ENCODE measurements at places on chromosomes 12 and 14.

GRCh38 chr14:76098047-76098446 is 53.7 kb upstream of the GPATCH2L start:
- no peak for DNase-seq

DNA sequence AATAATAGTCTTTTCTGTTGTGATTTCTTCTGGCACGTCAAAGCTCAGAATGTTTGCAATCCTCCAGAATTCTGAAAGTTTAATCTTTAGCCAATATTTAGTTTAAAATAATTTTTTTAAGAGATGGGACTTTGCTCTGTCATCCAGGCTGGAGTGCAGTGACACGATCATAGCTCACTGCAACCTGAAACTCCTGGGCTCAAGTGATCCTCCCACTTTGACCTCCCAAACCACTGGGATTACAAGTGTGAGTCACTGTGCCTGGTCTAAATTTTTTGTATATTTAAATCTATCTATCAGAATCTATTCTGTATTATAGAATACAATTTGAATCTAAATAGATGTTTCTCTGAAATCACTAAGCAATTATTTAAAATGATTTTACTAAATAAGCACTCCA is 572.7 kb downstream of the VRK1 start:
- DNase-seq = no peak

DNA sequence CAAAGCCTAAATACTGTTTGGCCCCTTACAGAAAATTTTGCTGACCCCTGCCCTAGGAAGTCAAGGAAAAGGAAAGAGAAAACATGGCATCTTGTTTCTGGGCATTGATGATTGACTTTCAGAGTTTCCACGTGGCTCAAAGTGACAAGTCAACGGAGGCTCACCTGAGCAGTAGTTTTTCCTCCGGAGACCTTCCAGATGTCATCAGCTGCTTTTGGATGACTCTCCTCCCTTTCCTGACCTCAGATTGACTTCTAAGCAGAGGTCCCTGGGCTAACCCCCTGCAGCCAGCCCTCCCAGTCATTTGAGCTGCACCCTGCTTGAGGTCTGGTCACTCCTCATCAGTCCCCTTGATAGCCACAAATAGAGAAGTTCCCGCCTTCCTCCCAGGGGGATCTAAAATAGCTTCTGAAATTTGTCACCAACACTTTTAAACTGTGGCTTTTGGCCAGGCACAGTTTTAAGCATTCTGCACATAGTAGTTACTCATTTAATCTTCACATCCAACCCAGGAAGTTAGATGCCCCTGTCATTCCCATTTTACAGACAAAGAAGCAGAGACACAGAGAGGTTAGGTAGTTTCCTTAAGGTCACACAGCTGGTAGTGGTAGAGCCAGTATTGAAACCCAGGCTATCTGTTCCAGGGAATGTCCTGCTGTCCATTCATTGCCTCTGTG is 143.4 kb downstream of the CHST11 start:
- DNase-seq = no peak

DNA sequence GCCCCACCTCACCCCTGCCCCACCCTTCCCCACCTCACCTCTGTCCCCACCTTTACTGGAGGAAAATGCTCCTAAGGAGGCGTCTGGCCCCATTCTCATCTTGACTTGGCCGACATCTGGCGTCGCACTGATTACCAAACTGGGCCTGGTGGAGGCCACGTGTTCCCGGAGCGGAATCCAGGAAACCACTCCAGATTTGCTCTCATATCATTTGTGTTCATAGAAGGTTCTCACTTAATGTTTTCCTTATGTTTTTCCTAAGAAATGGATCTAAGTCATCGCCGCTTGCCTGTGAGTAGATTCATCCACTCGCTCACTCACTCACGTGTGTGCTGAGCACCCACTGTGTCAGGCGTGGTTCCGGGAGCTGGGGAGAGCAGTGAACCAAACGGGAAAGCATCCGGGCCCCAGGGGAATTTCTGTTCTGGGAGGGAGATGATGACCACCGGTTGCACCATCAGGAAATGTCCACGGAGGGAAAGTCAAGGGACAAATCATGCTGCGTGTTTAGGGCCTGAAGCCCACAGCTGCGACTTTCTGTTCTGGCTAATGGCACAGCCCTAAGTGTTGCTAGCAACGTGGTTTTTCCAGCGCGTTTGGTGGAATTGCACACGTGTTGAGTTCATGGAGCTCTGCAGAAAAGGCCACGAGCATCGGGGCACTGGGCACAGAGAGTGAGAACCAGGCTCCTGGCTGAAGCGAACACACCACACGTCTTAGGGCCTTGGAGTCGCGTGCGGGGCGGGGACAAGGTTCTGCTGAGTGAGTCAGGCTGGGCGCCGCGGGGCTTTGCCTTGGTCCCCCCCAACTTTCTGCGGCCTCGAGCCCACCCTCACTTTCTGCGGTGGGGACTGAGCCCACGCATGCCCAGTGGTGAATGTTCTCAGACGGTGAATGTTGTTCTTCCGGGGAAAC is 57.7 kb downstream of the ADGRD1 start:
- DNase-seq = no peak

DNA sequence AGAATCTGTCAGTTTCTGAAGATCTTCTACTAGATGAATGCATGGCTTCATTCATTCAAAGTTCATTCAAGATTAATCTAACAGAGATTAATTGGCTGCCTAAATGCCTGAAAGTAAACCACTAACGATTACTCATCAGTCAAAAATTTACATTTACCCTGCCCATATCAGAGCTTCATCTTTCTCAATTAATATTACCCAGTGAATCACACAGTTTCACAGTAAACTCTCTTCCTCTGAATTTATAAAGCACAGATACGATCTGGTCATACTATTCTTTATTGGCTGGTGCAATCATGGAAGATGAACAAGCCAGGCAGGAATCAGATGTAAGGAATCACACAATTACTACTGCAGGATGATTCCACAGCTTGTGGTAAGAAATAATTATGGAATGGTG is 377.7 kb downstream of the SLC16A7 start:
- DNase-seq = no peak

- no peak for DNase-seq
Measured at GRCh38 chr12:115611477-115611876, 666.0 kb downstream of the MED13L start.

DNA sequence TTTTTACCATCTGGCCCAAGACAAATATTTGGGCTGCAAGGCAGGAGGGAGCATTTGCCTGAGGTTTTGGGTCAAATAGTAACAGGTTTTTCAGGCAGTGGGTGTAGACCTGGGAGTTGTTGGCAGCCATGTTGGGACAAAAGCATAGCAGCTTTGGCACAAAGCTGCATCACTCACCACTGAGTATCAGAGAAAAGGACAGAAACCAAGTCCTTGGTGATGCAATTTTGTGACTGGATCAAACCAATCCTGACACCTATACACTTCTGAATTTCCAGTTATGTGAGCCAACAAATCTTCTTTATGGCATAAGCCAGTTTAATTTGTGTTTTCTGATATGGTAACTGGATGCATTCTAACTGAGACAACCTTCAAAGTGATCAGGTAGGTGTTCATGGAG is 144.8 kb upstream of the KRR1 start:
- no peak for DNase-seq

DNA sequence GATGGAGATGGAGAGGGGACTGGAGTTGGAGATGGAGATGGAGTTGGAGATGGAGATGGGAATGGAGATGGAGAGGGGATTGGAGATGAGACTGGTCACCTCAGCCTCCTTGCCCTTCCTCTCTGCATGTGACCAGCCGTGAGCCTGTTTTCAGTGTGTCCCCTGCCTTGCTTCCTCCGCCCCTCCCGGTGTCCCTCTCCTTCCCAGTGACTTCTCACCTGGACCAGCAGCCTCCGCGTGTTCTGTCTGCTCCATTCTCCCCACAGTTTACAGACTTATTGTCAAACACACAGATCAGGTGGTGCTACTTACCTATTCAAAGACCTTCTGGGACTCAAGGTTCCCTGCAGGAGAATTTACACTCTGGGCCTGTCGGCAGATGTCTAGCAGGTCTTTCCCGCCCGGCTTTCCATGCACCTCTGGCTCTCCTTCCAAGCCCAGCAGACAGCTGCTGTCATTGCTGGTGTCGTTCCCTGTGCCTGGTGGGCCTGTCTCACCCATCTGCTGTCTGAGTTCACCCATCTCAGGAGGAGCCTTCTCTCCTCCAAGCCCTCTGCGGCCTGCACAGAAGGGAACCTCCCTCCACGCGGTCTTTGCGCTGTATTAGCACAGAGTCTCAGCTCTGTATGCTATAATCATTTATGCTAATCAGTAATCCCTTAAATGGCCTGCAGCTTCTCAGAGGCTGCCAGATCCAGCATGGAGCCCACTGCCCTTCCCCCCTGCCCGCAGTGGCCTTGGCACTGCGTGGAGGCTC is 62.1 kb downstream of the ADGRD1 start:
- no peak for DNase-seq

- DNase-seq = no peak
Measured at GRCh38 chr12:121823101-121823726, 19.4 kb downstream of the SETD1B start.

DNA sequence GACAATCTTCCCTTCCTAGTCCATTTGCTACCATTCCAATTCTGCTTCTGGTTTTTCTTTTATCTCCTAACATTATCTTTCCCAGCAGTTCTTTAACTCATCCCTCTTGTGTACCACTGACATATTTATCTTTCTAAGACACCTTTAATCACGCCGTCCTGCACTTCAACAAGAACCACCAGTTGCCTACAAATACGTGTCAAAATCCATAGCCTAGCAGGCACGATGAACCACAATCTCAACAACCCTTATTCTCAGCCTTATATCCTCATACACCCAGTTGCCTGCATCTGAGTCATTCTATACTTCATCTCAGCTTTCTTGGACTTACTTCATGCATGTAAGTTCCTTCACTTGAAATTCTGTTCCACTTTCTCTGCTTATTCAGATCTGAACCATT is 16.4 kb upstream of the ST8SIA1 start:
- DNase-seq = no peak

DNA sequence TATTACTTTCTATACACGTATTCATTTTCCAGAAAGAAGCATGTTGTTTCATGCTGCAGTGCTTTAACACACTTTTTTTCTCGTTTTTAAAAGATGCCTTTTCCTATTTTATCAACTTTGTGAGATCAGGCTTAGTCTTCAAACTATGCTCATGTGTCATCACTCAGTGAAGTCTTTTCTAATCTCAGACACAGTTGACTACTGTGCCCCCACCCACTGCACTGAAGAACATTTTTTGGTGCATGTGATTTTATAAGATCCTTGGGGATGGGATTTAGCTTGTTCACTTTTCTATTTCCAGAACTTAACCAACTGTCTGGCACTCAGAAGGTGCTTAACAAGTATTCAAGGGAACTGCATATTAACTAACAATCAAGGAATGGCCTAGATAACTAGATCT is 85.5 kb downstream of the CDK17 start:
- DNase-seq = no peak

GRCh38 chr12:18967814-18968213 is 161.7 kb upstream of the PLEKHA5 start:
- DNase-seq = no peak

- no peak for DNase-seq
Measured at GRCh38 chr12:91990525-91990924, 155.1 kb downstream of the BTG1 start.

DNA sequence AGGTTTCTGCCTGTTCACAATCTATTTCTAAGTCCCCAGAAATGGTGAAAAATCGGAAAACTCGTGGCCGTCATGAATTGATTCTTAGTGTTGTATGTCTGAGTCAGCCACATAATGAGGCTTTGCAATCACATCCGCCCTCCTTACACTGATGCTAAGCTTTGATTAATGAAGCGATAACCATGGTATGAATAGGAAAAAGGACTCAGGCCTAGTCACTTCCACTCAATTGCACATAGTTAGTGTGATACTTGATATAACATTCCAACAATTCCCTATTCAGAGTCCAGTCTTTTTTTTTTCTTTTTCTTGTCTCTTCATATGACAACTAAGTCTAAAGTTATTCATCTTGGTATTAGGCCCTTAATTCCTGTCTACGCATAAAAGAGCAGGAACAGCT is 1231.0 kb downstream of the VRK1 start:
- no peak for DNase-seq

DNA sequence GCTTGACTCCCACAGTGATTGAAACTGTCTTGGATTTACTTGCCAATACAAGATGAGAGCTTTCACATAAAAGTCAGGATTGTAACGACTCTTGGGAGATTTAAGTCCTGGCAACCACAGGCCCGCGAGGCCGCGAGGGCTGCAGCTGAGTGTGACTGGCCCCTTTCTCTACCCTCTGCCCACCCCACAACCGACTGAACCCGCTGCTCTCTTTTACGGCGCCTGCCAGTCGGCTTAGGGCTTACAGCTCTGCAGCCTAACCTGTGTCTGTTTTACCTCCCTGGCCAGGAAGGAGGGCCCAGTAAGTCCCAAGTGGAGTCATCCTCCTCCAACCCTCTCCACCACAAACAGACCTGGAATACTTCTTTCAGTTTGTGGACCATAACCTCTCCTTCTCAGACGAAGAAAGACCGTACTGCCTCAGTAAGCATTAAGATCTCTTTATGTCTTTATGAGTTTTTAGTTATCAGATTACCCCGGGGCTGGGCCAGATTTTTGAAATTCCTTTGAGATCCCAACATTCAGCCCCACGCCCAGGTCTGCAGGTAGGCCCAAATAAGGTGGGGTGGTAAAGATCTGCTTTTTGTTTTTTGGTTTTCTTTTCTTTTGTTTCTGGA is 12.6 kb upstream of the TIGAR start:
- no peak for DNase-seq

- DNase-seq = no peak
Measured at GRCh38 chr12:1946296-1946695, 27.8 kb upstream of the CACNA2D4 start.

DNA sequence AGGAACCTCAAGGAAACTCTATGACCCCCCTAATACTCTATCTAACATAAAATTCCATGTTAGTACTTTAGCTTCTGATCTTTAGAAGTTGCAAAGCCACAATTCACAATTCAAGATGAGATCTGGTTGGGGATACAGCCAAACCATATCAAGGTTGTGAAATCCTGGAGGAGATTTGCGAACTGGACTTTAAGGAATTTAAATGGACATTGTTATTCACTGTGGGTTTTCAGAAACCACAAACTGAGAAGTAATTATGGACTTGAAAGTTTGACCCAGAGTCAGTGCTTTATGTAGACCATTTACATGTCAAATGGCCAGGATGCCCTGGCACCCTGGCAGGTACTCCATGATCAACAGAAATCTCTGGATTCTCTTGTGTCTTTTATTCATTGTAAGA is 14.2 kb upstream of the CDKL1 start:
- no peak for DNase-seq

DNA sequence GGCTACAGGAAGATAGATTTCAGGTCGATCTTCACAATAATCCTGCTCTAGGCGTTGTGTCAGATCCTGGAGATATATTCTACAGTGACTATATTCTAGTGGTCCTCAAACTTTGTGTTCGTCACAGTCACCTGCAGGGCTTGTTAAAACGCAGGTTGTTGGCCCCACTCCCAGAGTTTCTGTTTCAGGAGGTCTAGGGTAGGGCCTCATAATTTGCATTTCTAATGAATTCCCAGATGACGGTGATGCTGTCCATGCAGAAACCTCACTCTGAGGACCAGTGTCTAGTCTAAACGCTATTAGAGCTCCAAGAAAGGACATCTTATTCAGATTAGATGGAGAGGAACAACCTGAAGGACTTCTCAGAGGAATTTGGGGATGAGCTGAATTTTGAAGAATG is 13.2 kb upstream of the SLC6A13 start:
- no peak for DNase-seq

GRCh38 chr14:83757916-83758315 is 1772.0 kb upstream of the FLRT2 start:
- no peak for DNase-seq

Data from activated CD4-positive, alpha-beta T cell treated with anti-CD3 and anti-CD28 coated beads, Interleukin-2, amount 10 ng/mL, durations not matched to agents 24 days and 14 days (primary cell).